ENCODE measurements at places on chromosomes 5 and 9.

DNA sequence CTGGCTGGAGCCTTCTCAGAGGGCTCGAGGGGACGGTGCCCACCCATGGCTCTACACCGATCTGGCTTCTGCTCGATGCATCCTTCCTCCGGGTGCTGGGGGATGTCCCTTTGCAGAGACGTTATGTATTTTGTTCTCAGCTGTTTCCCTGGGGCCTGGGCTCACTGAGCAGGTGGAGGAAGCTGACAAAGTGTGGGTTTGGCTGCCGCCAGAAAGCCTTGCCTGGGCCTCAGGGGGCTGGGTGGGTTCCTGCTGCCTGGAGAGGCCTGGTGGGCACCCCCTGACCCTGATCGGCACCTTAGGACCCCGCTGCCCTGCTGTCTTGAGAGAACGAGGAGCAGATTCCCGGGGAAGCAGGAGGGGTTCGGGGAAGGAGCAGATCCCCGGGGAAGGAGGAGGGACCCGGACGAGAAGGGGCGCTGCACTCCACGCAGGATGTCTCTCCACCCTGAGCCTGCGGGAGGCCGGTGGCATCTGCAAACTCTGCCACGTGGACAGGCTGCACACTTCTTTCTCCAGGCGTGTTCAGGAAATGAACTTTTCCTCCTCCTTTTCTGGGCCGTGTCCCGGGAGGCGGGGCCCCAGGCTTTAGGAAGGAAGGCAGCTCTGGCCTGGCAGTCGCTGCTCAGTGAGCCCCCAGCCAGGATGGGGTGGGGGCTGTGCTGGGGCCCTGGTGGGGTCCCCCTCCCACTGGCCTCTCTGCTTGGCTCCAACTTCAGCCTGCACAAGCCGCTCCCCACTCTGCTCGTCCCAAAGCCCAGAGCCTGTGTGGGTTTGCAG is 148.9 kb downstream of the RXRA start:
- DNase-seq = no peak

DNA sequence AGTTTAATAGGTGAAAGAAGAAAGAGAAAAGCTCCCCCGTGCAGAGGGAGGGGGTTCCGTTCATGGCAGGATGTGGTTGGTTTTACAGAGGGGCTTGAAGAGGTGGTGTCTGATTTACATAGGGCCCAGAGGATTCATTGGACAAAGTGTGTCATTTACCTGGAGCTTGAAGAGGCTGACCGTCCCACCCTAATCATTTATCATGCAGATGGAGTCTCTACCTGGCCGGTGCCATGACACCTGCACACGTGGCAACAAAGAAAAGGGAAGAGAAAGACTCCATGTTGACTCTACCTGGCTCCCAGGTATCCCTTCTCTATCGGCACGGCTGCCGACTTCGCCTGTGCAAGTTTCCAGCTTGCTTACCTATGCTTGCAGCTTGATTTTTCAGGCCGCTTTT is 35.3 kb upstream of the PRRC2B start:
- no peak for DNase-seq

DNA sequence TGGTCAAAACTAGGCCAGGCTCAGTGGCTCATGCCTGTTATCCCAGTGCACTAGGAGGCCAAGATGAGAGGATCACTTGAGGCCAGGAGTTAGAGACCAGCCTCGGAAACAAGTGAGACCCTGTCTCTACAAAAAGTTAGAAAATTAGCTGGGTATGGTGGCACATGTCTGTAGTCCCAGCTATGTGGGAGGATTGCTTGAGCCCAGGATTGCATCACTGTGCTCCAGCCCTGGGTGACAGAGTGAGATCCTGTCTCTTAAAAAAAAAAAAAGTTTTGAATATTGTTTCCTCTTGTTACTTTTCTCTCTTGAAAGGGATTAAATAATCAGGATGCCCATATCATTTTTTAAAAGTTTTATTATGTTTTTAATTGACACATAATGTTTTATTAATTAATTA is 7.6 kb downstream of the ARHGEF37 start:
- DNase-seq = no peak

DNA sequence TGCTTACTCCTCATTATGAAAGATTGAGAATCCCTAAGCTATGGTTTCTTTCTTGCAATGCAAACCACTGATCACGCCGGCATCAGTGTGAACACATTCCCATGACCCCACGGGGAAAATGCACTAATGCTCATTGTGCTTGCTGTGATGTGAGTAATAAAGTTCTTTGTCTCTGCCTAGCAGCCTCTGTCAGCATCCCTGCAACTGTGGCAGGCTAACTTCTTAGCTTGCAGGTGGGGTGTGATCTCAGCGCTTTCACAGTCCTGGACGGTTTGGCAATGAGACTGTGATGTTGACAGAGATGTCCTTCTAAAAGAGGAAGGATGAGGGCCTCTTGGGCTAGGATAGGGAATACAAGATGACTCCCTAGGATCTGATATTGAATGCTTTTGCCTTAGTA is 1218.7 kb downstream of the EFNA5 start:
- no peak for DNase-seq

GRCh38 chr9:123315635-123316034 is 40.4 kb upstream of the CRB2 start:
- no peak for DNase-seq

All from stimulated activated CD4-positive, alpha-beta T cell treated with anti-CD3 and anti-CD28 coated beads, Interleukin-1b, Interleukin-23, amount 100 ng/mL, for 24 hours (primary cell).